ENCODE measurements at places on chromosomes 2 and 18.

DNA sequence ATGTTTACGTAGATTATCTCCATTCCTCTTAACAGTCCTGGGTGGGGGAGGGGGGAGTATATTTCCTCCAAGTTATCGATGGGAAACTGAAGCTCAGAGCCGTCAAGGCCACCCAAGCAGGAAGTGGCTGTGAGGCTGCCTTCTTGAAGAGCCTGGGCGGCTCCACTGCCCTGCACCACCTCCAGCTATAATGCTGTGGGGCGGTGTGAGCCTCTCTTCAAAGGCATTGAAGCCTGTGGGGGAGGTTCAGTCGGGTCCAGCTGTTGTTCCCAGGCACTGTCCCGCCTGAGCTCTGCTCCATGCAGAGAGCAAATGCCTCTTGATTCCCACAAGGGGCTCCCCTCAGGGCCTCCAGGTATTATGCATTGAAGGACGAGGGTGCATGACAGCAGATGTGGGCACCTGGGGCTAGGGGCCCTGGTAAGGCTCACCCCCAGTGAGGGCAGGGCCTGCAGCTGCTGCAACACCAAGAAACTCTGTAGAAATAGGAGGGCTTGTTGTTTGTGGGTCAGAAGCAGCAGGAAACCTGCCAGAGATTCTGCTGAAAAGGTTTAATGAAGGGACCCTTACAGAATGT is 29.5 kb upstream of the LAPTM4A start:
- ATAC-seq = no peak

DNA sequence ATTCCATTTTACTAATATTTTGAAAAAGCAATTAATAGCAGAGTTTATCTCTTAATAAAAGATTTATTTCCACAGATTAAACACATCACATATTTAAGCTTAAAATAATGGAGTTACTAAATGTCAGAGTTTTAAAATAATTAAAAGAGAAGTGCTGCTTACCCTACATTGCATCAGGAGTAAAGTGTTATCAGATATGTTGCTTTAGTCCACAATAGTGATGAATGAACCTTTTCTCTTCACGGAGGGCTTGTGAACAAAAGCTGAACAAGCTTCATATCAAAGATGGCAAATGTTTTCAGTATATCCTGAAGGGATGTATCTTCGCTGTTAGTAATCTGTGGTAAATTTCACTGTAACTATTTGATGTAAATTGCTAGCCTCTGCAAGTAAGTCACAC is 69.4 kb upstream of the TTC27 start:
- no peak for ATAC-seq

- ATAC-seq = no peak
Observed at GRCh38 chr2:48607307-48608014, 10.2 kb upstream of the GTF2A1L start.

DNA sequence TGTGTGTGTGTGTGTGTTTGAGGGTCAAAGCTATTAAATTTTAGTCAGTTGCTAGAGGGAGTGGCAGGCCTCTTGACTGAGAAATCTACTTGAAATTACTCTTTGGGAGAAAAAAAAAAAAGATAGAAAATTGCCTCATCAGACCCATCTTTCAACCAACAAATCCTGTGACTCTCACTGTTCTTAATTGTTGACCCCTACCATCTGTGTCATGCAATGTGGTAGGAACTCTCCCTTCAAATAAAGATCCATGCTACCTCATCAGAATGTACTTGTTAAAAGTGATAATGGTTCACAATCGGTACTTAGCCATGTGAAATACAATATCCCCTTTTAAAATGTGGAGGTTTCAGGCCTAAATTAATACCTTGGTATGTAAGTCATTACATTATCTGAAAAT is 670.8 kb upstream of the FANCL start:
- no peak for ATAC-seq

GRCh38 chr18:70074116-70074515 is 126.4 kb upstream of the CD226 start:
- ATAC-seq = no peak

GRCh38 chr2:38128653-38129052 is 52.7 kb upstream of the CYP1B1 start:
- ATAC-seq = no peak

DNA sequence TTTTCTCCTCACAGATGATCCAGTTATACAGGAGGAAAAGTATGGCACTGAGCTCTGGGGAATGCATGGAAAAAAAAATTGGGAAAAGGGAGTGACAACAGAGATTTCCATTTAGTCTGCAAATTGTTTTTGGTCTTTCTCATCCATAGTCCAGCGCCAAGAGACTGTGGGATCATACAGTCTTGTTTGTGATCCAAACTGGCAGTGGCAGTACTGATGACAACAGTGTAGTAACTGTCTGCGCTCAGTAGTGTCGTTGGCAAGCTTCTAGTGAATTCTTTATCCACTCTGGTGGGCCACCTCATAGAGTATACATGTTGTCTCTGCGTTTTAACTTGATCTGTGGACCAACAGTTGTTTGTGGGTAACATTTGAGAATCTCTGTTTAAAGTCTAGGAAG is 37.9 kb downstream of the GALNT1 start:
- ATAC-seq = no peak

Measured in activated T-helper 17 cell treated with anti-CD3 and anti-CD28 coated beads, Interleukin-2, amount 50 U/mL, for 72 hours (primary cell).